GM13977 (cell line): ENCODE measurements at places on chromosomes 2 and 18.

GRCh38 chr2:151891566-151892194 is 63.5 kb upstream of the ARL5A start:
- DNase-seq, result no peak

DNA sequence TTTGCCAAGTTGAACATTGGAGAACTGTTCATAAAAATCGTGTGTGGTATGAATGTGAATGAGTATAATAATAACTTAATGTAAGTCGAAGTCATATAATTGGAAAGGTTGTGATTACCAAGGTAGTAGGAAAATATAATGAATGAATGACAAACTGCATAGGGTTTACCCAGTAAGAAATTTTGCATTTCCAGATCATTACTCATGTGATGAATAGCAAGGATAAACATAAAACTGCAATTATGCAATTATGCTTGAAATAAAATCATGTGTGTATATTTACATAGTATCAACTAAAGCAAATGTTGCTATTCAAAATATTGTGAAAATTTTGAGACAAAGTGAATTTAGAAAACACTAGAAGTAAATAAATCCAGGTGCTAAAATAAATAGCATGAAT is 1108.7 kb upstream of the TMEFF2 start:
- DNase-seq, result no peak

GRCh38 chr2:233414777-233415570 is 60.7 kb downstream of the DGKD start:
- DNase-seq, result no peak

GRCh38 chr2:18050001-18050400 is 171.5 kb downstream of the KCNS3 start:
- DNase-seq, result no peak

GRCh38 chr2:24892928-24893327 is 27.1 kb downstream of the ADCY3 start:
- DNase-seq, result no peak

DNA sequence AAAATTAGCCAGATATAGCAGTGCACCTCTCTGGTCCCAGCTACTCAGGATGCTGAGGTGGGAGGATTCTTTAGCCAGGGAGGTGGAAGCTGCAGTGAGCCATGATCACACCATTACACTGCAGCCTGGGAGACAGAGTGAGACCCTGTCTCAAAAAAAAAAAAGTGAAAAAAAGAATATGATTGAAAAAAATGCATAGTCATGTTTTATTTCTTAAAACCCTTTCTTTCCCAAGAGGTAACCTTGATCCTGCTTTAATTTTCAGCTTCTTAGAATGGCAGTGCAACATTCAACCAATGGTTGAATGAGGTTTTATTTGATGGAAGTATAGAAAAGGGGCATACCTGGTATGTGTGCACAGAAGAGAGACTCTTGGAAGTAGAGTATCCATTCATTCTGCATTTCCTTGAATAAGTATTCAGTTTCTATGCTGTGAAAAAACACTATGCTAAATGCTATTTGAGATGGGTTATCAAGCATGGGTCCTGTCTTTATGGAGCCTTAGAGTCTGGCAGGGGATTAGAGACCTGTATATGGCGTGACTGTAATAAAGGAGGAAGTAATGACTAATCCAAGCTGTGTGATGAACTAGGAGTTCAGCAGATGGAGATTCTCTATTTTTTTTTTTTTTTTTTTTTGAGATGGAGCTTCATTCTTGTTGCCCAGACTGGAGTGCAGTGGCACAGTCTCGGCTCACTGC is 146.3 kb downstream of the WDSUB1 start:
- DNase-seq, result no peak

- DNase-seq, result no peak
Observed at GRCh38 chr2:236583621-236584203, 14.1 kb downstream of the ACKR3 start.

- no peak for DNase-seq
Observed at GRCh38 chr2:170204298-170204951, 26.5 kb downstream of the MYO3B start.

GRCh38 chr2:23323198-23323916 is 61.6 kb upstream of the KLHL29 start:
- no peak for DNase-seq

GRCh38 chr2:239826786-239827522 is 198.2 kb downstream of the NDUFA10 start:
- no peak for DNase-seq

GRCh38 chr2:74387346-74387745 is 7.2 kb upstream of the DCTN1 start:
- no peak for DNase-seq

- peak; percentile 78 for DNase-seq
Observed at GRCh38 chr18:63949068-63949737, at the start of gene HMSD. TSS of gene HMSD (plus strand) at chr18:63949301. CDS start at chr18:63953456, 4,155 bp downstream.

- no peak for DNase-seq
Observed at GRCh38 chr18:63223837-63224236, 95.7 kb downstream of the BCL2 start.

GRCh38 chr18:24381126-24381525 is 16.5 kb downstream of the OSBPL1A start:
- no peak for DNase-seq

GRCh38 chr2:238513346-238513745 is 86.6 kb downstream of the ASB1 start:
- DNase-seq, result peak; percentile 74

DNA sequence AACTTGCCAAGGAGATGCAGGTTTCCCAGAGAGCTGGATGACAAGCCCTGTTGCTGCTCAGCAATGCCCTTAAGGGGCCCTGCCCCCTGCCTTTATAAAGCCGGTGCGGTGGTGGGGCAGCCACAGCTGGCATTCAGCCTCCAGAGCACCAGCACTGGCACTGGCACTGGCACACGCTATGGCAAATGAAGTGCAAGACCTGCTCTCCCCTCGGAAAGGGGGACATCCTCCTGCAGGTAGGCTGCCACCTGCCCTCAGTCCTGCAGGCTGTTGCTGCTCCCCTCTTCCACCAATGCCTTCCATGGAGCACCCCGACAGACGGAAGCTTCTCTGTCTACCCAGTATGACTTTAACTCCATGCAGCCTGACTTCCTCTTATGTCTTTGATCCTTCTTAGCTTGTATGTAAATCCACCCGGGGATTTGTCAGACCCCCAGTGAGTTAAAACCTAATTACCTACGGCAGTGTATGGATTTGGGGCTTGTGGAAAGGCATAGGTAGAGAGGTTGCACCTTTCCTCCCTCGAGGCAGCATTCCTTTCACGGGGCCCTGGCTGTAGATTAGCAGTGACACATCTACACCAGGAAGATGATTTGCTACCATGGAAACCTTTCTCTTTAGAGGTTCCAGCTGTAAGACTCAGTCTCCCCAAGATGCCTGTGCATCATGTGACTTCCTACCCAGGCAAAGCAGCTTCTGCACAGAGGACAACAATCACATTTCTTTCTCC is at the start of gene DAPL1:
DAPL1 (plus strand) TSS at position 123 of the 730 bp plus-strand sequence; CDS start at position 179, 56 bp downstream.
- no peak for DNase-seq

GRCh38 chr2:206096876-206097275 is 10.9 kb upstream of the INO80D start:
- DNase-seq, result no peak

- DNase-seq, result no peak
Observed at GRCh38 chr2:165313509-165313908, 74.3 kb downstream of the SCN2A start.

DNA sequence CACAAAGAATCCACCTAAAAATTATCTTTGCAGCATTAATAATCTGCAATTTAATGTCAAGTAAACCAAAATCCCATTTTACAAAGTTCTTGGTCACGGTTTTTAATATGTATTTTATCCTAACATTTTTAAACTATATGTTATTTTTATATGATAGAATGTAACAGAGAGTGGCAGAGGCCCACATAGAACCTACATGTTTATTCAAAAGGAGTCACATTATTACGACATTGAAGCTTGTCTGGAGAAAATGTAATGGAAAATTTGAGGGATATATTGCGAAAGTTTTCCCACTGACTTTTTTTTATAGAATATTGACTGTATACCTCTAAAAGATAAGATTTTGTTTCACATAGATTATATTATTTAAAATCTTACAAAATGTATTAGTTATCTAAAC is 89.7 kb upstream of the COL3A1 start:
- no peak for DNase-seq

DNA sequence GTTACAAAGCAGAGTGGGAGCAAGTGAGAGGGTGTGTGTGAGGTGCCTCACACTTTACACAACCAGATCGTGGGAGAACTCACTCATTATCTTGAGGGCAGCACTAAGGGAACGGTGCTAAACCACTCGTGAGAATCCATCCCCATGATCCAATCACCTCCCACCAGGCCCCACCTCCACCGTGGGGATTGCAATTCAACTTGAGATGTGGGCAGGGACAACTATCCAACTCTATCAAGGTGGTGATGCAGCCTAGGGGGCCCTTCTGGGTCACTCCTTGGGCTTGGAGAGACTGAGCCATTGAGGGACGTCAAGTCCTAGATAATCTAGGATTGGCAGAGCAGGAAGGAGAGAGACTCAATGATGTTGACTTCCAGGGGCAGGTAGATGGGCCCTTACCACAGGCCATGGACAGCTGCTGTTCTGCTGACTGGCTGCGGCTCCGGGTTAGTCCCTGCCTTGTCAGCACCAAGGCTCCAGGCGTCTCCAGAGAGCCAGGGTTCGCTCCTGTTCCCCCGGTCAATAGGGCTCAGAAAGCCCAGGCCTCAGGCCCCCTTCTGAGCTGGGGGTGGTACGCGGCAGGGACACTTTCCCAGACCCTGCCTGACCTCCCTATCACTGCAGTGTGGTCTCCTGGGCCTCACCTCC is 193.2 kb upstream of the HS6ST1 start:
- no peak for DNase-seq

DNA sequence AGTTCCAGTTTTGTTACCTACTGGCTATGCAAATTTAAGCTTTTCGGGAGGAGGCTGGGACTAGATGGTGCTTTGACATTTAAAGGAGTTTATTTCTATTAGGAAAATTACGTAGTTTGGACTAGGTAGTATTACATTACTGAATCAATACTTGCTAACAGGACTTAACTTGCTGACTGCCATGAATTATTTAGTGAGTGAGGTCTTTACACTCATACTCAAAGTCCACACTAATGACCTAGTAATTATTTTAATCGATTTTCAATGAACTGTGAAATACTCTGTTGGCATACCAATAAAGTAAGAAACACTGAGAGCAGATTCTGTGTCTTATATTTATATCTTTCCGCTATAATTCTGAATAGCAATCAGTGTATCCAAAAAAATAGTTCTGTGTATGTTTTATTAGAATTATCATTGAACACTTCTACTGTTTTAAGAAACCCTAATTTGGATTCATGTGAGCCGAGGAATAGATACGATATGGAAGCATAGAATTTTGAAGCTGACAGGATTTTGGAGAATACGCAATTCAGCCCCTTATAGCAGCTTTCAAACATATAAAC is 55.0 kb downstream of the CHST9 start:
- DNase-seq, result no peak

- DNase-seq, result no peak
Observed at GRCh38 chr2:26214759-26215158, 29.7 kb downstream of the HADHA start.

- DNase-seq, result peak; percentile 24
Observed at GRCh38 chr18:31736630-31737029, 24.1 kb downstream of the SLC25A52 start.

GRCh38 chr2:167646557-167646956 is 600.8 kb downstream of the STK39 start:
- no peak for DNase-seq

DNA sequence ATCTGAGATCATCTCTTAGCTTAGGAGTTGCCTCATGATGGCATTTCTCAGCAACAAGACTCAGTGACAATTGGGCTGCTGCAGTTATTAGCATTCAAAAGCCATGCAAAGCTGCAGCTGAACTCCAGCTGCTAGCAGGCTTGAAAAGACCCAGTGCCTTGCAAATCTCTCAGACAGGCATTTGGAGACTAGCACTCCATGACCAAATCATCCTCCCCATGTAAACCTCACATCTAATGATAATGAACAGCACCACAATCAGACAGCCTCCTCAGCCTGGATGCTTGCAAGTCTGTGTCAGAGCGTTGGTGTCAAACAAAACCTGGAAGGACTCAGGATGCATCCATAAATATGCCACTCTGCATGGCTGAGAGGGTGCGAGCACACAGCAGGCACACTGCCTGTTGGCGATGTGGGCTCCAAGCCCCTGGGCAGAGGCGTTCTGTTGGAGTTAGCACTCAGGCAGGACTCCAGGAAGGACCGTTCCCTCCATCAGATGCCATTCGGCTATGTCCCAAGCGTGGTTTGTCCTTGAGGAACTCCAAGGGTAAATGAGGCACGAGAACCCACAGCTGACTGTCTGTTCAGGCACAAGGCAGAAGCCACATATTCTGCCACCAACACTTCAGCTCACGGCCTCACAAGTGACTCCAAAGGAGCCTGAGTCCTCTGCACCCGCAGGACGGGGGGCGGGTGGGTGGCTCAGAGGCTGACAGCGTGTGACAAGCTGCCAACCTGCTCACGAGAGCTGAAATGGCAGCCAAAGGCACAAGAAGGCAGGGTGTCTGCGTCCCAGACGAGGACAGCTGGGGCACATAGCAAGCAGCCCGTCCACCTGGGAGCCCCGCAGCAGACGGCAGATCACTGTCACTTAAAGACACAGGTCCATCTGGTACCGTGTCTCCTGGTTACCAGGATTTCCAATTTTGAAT is 183.8 kb downstream of the MYT1L start:
- no peak for DNase-seq

- no peak for DNase-seq
Observed at GRCh38 chr18:413233-413632, 87.3 kb downstream of the COLEC12 start.

DNA sequence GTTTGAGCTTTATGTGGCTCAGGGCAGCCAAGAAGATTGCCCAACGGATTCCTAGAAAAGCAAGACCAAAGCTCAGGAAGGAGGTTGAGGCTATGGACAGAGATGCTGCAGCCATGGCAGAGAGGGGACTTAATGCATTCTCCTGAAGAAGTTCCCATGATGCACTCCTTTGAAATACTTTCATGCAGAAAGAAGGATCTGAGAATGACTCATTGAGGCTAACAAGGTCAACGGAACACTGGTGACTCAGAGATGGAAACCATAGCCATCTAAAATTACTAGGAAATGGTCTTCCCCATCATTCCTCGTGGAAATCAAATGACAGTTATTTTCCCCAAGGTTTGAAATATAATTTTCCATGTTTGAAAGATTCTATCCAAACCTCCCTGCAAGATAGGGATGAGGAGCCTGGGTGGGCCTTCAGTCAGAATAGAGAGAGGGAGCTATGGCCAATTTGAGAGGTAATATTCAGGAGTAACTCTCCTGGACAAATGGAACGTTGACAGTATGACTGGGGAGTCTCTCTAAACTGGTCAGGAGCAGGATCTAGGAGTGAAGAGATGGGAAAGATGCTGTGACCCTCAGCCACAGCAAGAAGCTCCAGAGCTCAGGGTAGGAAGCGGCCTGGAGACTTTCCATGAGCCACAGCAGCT is 63.0 kb downstream of the REEP1 start:
- DNase-seq, result peak; percentile 50
